ENCODE measurements at places on chromosomes 12 and 14.

- DNase-seq, result no peak
These were observed 205.4 kb downstream of the NAV3 start for GRCh38 chr12:78035901-78036606.

DNA sequence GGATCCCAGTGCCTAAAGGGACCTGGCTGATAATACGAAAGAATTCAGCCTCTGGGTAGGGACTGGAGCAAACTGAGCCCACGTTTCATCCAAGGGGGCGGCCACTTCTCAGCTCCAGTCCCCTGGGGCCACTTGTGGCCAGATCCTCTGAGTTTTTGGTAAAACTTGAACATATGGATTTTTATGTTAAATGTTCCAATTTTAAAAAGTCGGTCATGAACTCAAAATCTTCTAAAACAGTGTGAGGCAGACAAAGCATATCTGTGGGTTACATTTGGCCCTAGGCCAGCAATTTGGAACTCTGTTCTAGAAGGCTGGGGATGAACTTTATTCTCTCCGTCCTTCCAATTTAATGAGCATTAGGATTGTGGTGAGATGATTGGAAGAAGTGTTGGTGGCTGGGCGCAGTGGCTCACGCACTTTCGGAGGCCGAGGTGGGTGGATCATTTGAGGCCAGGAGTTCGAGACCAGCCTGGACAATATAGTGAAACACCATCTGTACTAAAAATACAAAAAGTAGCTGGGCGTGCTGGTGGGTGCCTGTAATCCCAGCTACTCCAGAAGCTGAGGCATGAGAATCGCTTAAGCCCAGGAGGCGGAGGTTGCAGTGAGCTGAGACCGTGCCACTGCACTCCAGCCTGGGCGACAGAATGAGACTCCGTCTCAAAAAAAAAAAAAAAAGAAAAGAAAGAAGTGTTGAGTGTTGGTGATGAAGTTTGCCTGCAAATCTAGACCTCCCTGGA, 3.0 kb upstream of the PPP1CC start:
- DNase-seq, result no peak

DNA sequence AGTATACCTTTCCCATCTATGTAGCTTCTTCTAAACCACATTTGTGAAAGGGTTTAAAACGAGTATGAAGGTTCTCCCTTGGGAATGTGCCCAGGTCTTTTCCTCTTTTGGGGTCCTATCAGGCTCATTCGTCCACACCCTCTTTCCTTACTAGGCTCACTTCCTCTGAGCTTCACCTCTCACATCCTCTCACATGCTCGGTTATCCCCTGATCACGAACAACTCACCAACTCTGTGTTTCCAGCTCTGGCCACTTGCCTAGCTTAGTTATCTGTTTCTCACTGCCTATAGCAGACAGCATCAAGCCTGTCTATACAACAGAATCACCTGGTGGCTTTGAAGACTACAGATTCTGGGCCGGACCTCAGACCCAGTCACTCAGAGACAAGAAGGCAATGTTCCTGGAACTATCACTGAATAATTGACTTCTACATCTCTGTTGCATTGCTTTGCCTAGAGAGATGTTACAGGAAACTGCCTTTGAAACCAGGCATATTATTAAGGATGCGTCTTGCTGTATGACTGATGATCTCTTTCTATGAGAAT, 158.2 kb downstream of the FOXN3 start:
- DNase-seq, result no peak

- DNase-seq, result no peak
These were observed 61.7 kb upstream of the NUDT4 start for GRCh38 chr12:93315907-93316622.

- DNase-seq, result no peak
These were observed 201.9 kb downstream of the FOXN3 start for GRCh38 chr14:89215114-89215513.
